ENCODE measurements at places on chromosomes 4 and X.

DNA sequence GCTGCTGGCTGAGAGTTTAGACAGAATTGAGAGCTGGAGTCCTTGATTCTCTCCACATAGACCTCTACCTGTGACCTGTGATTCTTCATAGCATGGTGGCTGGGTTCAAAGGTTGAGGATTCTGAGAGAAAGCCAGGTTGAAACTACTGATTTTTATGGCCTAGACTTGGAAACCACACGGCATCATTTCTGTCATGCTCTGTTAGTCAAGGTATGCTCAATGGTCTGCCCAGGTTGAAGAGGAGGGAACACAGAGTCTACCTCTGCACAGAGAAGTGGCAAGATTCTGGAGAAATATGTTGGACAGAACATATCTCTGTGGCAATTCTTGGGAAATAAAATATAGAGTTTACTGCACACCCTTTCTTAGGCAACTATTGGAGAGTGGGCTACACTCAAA, 57.2 kb upstream of the CXorf66 start:
- no peak for DNase-seq

DNA sequence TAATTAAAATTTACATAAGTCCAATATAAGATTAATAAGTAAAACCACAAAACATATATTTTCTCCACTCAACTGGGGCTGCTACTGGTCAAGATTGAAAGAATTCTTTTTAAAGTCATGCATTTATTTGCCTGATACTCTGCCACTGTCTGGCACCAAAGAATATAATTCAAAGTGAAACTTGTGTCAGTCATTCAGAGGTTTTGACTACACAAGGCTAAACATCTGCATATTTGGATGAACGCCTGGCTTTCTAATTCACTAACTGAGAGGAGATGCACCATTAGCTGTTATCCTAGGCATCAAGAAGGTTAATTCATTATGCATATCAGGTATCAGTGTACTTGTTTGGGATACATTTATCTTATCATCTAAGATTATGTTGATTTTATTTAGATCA, 598.5 kb downstream of the CENPC start:
- no peak for DNase-seq

DNA sequence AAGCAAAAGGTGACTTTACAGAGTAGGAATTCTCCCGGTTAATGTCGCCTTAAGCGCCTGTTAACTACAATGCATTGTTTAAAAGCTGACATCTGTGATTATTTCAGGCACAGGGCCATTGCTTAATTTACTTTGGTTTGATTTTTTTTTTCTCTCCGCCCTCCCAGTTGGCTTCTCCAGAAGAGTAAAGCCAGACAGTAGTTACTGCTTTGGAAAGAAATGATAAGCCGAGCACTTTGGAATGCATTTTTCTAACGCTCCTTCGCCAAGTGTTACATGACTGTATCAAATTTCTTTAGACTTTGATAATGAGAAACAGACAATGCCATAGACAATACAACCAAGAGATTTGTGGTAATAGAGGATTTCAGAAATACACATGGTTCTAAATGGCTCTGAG, 383.0 kb upstream of the TENM3 start:
- no peak for DNase-seq

DNA sequence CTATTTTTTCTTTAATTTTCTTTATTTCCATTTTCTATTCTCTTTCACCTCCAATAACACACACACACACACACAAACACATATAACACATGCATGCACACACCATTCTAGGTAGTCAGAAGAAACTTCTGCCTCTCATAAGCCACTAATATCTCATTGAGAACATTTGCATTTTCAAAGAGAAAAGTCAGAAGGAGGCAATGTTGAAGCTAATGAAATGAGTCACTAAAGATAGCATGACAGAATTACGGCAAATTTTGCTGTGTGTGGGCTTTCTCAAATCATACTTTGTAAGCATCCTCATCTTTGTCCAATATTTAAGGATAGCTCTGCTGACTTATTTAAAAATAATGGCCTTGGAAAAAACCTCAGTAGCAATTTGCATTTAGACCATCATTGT, 291.3 kb downstream of the GUCY2F start:
- no peak for DNase-seq

- no peak for DNase-seq
These were observed 120.4 kb downstream of the PCDH7 start for GRCh38 chr4:30840571-30840970.

- DNase-seq, result no peak
These were observed 74.0 kb downstream of the FANCB start for GRCh38 chrX:14798805-14799397.

GRCh38 chr4:77623091-77623490, 17.5 kb downstream of the CXCL13 start:
- DNase-seq, result no peak
